Caudate nucleus (tissue), 63 donors: ENCODE measurements at places on chromosomes 5 and 9.
A peak's percentile ranks its signal among the peaks of the same experiment; 100 is the strongest.

GRCh38 chr5:135350536-135350935 is 48.5 kb downstream of the MACROH2A1 start:
- DNase-seq, result no peak

- DNase-seq, result no peak
Measured at GRCh38 chr9:114475412-114476135, 29.7 kb downstream of the WHRN start.

DNA sequence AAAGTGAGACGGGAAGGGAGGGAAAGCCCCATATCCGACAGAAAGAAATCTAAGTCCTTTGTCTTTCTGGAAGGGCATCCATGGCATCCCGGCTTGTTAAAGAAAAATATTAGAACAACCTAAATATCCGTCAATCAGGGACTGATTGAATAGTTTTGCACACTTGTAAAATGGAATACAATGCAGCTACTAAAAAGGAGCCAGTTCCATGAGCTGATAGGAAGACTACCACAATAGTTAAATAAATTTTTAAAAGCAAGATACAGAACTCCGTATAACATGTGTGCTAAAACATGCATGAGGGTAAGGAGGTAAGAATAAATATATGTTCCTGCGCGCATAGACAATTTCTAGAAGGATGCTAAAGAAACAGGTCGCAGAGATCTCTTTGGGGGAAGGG is 12.8 kb upstream of the GNPDA1 start:
- no peak for DNase-seq

GRCh38 chr5:89071101-89071940 is 188.3 kb upstream of the MEF2C start:
- no peak for DNase-seq

- no peak for DNase-seq
Measured at GRCh38 chr5:2266641-2267240, 384.0 kb upstream of the IRX4 start.

DNA sequence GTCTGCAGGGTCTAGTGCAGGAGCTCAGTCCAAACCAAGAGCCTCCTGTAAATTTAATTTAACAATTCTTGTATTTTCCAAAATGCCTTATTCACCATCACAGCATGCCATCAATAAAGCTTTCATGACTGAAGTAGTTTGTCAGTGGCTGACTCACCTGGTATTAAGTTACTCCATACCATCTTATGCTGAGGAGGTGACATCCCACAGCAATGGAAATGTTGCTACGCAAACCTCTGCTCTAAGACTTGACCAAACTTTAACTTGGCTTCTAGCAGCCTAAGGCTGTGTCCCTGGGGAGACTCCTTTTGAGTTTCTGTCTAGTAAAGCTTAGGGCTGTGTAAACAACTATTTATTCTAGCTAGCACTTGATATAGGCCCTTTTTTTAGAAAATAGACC is 1231.3 kb upstream of the CDH18 start:
- DNase-seq, result no peak

GRCh38 chr9:116737152-116737546 is 50.0 kb downstream of the TRIM32 start:
- DNase-seq, result peak; percentile 75

DNA sequence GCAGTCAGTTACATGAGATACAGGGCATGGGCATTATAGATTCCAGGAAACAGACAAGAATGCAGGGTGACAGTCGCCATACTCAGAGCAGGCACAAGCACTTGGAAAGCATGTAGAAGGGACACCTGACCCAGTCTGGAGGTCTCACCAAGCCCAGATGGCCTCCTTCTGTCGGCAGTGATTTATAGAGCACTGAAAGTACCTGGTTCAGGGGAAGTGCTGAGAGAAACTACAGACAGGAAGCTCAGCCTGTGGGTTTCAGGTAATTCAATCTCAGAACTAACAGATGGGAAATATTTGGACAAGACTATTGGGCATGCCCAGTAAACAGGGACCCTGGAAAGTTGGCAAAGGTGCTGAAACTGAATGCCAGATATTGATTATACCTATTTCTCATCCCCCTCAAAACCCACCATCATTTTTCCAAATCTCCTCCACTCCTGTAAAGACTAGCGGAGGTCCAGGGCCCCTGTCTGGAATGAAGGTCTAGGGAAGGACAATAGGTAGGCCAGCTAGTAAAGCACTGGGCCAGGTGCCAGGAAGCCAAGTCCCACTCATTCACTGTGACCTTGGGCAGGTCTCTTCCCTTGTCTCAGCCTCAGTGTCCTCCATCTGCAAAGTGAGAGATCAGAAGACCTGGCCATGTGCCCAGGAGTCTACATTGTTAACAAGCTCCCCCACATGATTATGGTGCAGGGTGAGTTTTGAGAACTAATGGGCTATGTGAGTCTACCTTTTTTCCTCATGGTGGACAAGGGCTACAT is 26.9 kb downstream of the KLHL3 start:
- DNase-seq, result no peak
